ENCODE measurements at places on chromosomes 12 and 14.

DNA sequence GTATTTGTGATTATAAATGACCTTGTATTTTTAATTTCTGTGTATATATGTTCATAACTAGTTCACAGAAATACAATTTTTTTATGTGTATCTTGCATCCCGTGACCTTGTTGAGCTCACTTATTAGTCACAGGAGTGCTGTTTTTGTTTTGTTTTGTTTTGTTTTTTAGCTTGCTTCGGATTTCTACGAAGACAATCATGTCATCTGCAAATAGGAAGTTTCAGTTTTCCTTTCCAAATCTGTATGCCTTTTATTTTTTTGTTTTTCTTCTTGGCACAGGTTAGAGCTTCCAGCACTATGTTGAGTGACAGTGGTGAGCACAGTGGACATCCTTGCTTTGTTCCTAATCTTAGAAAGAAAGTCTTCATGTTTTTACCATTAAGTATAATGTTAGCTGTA is 229.2 kb upstream of the GARIN6 start:
- DNase-seq, result no peak

- DNase-seq, result peak; percentile 1
Observed at GRCh38 chr12:61891632-61892031, 368.6 kb upstream of the USP15 start.

- no peak for DNase-seq
Observed at GRCh38 chr12:119476951-119477350, 116.6 kb upstream of the TMEM233 start.

DNA sequence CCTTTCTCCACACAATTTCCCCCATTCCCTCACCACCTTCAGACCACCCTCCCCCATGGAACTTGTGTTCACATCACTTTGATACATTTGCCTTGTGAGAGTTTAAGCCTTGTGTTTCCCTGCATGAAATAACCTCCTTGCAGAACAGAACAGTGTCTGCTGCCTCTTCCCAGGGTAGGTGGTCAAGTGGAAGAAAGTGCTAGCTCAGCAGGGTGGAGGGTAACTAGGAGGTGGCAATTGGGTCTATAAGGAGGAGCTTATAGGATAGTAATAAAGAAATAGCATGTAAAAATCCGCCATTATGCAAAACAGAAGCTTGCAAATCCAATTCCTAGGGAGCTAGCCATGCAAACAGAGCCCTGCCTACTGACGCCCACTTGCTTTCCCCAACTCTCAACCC is 13.9 kb upstream of the KRT8 start:
- DNase-seq, result no peak

DNA sequence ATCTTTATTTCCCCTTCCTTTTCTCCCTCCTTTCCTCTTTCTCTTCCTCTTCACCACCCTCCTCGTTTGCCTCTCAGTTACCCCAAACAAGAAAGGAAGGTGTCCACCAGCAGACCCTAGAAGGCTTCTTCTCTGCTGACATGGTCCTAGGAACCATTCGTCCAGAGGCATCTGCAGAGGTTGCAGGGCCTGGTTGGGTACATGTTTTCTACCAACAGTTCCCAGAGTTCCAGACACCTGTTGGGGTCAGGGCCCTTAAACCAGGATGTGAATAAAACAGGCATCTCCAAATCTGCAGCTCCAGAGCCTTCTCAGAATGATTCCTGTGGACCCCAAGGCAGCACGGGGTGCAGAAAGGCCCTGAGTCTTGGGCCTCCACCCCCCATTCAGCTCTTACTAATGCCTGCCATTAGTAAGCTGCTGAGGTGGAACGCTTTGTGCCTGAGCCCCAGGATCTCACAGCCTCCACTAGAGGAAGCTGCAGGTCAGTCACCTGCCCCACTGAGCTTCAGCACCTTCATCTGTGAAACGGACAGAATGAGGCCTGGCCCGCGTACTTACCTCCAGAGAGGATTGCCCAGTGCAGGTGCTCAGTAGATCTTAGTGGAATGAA is 130.4 kb downstream of the DICER1 start:
- DNase-seq, result no peak

GRCh38 chr12:76702946-76703345 is 61.0 kb upstream of the ZDHHC17 start:
- DNase-seq, result peak; percentile 52

DNA sequence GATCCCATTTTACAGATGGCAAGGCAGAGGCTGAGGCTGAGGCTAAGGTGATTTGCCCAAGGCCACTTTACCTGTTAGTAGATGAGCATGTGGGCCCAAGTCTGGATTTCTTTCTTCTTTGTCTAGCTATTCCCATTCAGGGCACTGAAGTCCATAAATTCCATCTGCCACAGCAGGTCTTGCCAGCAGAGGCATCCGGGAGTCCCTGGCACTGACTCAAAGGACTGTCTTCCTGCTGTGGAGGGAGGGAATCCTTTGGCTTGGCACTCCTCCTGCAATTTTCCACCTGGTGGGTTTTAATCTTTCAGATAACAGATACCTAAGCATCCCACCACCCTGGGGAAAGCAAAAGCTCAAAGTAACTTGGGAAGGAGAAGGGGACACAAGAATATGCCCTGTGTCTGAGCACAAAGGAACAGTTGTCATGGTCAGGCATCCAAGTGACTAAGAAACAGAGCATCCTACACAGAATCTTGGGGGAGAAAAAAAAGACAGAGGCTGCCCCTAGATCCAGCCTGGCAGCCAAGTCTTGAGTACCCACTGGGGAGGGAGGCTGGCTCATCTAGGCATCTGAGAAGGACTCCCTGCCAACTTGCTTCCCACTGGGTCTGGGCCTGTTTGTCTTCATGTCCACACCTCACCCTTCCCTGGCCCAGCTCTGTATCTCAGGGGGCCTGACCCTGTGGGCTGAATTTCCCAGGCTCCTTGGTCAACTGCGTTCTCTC is 35.6 kb upstream of the CMKLR1 start:
- DNase-seq, result no peak

DNA sequence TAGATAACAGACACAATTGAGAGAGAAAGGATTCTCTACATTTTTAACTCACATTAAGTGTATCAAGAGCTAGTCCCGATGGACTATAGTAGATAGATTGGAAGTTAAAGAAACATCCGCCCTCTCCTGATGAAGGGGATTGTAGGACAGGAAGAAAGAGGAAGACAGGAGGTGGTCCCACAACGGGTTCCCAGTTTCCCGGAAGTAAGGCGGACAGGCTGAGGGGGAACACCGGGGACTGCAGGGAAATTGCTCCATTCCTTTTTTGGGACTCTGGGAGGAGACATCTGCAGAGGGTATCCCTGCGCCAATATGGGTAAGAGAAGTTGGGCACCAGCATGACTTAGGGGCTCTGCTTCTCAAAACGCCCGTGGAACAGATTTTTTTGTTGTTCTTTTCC is 177.5 kb upstream of the ATF7IP start:
- DNase-seq, result no peak

- no peak for DNase-seq
Observed at GRCh38 chr14:73133795-73134194, 2.5 kb upstream of the PSEN1 start.

GRCh38 chr14:48622980-48623379 is 947.6 kb upstream of the MDGA2 start:
- DNase-seq, result no peak

DNA sequence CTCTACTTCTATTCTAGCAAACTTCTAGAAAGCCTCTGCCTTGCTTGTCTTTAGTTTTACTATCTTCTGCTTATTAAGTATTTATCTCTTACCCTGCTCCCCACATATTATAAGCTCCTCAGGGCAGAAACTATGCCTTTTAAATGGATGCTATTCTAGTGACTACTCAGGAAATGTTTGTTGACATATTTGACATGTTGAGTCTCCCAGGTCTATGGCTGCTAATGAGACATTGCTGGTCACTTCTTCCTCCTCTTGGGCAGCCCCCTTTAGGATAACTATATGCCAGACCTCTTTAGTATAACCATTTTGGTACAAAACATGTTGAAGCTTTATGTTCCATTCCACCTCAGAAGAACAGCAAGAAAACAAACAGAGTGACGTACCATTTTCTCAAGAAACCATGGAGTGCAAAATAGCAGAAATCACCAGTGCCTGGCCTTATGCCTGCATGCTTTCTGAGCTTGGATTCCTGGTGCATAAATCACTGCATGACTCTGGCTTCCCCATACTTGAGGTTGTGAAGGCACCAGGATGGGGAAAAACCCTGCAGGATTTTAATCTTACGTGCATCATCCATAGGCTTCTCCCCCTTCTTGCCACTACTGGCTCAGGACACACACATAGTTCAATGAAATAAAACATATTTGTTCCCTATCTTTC is 202.6 kb downstream of the TMX1 start:
- DNase-seq, result peak; percentile 99

DNA sequence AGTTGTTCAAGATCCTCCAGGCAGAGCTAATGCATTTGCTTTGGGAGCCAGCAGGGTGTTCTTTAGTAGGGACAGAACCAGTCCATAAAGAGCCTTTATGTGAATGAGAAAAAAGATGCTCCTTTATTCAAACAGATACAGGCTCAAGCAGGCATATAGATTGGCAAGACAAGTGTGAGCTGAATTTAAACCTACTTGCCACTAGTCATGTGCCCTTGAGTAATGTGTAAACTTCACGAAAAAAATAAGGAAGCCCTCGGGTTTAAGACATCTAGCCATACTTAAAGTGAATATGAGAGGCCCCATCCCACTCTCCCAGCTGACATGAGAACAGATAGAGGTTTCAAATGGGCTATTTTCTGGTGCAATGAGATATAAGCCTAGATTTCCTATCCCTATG is 43.1 kb upstream of the STRAP start:
- no peak for DNase-seq

- DNase-seq, result no peak
Observed at GRCh38 chr12:122057007-122057735, 21.4 kb upstream of the MLXIP start.

DNA sequence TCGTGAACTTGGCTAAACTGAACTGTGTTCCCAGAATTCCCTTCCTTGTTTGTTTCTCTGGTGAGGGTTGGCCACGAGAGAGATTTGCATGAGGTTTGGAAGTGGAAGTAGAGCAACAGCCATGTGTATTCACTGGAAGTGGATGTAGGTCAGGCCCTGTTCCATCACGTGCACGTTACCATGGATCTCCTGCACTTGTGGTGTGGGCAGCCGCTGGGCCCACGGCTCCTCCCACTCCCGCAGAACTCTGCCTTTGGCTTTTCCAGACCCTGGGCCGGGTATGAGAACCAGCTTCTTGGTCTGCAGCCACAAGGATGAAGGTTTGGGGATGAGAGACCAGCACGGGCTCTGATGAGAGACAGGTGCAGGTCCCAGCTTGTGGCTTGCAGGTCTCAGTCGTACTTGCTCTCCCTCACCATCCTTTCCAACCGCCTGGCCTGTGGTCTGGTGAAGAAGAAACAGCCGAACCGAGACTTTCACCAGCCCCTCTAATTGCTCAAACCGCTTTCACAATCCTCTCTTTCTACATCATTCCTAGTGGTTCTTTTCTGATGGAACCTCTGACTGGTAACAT is 94.9 kb downstream of the DUSP16 start:
- DNase-seq, result no peak

DNA sequence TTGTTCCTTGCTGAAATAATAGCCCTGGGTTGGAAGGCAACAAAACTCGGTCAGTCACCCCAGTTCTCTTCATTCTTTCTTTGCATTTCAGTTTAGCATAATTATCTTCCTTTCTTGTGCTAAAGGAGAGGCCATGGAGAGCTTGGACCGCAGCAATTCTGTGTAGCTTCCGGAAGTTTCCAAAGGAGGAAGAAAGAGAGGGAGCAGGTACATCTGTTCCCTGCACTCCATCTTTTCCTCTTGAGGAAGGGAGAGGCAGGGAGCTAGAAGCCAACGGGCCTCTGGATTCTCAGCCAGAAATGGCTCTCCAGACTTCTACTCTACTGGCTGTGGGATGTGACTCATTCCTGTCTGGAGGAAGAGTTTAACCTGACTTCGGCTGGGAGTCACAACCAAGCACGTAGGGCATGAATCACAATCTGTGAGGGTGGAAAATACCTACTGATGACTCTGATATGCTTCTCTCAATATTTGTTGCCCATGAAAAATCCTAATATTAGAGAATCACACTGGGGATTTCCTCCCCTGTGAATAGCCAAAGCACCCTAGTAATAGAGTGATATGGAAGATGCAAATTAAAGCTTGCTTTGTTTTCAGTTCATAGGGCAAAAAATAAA is 17.0 kb downstream of the ANO6 start:
- peak; percentile 98 for DNase-seq

- peak; percentile 15 for DNase-seq
Observed at GRCh38 chr12:74896186-74896585, 313.5 kb downstream of the KCNC2 start.

GRCh38 chr12:111353603-111354295 is 15.1 kb downstream of the PHETA1 start:
- no peak for DNase-seq

- peak; percentile 37 for DNase-seq
Observed at GRCh38 chr12:28497889-28498411, 307.7 kb downstream of the CCDC91 start.

DNA sequence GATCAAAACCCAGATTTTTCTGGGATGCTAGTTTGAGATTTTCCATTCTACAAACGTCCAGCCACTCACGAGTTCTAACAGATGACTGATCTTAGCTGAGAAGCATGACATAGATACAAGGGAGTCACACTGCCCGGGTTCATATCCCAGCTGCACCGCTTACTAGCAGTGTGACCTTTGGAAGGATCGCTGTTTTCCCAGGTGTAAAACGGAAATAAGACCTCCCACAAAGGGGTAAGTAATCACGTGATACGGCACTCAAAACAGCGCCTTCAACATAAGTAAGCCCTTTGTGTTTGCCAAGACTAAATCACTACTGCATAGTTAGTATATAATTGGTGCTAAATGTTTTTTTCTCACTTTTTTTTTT is 624 bp upstream of the PWP1 start:
- peak; percentile 11 for DNase-seq

GRCh38 chr12:56324206-56324605 is 8.4 kb upstream of the CNPY2 start:
- DNase-seq, result no peak
